NCI-H2029 (cell line): ENCODE measurements at places on chromosomes 12 and 14.

DNA sequence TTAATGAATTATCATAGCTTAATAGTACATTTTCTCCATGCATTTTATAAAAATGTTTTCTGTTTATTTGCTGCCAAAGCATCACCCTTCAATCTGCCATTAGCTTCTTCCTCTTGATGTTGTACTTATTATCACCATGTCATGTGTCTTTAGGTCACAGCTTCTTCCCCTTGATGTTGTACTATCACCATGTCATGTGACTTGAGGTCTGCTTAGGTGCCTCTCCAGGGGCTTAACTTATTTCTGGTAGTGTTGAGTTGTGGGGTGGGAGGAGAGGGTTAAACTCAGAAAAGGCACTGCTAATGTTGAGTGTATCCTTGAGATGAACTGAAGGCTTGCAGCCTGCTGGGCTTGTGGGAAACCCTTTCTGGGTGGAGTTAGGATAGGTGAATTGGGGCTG lies 87.8 kb downstream of the DAAM1 start:
- DNase-seq = no peak

GRCh38 chr14:56580221-56580711 lies 668 bp downstream of the TMEM260 start:
- peak; percentile 93 for DNase-seq

DNA sequence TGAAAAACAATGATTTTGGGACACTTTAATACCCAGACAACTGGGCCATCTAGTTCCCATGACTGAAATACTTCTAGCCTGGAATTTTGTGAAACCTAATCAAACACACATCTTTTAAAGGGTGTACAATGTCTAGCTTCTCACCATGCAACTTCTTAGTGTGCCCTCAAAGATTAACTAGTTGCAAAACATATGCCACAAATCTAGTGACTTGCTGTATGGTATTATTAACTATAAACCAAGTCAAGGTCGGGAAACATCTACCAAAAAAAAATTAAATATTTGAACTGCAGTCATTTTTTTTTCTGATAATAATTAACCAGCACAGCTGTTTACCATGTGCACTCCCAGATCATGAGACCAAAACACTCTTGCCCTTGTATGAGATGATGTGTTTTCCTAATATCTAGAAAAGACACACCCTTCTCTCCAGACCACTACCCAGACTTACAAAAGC lies 171.8 kb upstream of the FOXN3 start:
- no peak for DNase-seq

DNA sequence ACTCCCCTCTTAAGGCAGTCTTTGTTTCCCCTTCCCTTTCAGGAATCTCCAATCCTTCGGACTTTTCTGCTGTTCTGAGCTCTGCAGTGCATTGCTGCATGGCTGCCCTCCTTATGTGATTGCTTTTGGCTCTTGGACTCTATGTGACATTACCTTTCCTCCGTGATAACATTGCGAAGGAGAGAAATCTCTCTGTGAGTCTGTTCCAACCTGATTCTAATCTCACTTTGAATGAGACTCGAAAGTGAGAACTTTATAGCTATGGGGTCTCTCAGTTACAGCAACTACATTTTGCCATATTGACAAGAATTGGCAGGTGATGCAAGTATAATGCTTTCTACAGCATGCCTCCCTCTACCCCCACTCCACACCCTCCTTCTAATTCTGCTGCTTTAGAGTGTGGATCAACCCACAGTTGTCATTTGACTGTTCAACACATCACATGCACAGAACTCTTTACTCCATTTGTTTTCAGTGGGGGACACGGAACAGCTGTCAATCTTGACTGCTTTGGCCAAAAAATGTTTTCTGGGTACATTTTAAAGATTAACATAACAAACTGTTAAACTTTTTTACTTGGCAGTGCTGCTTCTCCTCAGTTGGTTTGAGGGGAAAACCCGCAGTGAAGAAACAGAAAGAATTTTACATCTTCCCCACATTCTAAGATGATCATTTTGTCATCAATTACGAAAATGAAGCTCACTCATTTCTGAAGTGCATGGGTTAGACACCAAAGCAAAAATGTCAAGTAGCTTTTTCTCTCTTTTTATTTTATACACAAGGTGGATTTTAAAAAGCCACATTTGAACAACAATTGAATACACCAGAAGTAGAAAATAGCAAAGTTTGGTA lies 125.5 kb upstream of the RMST start:
- no peak for DNase-seq

- no peak for DNase-seq
Measured at GRCh38 chr12:93363841-93364297, 13.9 kb upstream of the NUDT4 start.

GRCh38 chr12:31298515-31298910 lies 27.4 kb downstream of the SINHCAF start:
- DNase-seq = no peak

- DNase-seq = no peak
Measured at GRCh38 chr12:46908236-46908935, 82.6 kb upstream of the SLC38A4 start.

GRCh38 chr12:5073054-5073453 lies 29.4 kb downstream of the KCNA5 start:
- no peak for DNase-seq

DNA sequence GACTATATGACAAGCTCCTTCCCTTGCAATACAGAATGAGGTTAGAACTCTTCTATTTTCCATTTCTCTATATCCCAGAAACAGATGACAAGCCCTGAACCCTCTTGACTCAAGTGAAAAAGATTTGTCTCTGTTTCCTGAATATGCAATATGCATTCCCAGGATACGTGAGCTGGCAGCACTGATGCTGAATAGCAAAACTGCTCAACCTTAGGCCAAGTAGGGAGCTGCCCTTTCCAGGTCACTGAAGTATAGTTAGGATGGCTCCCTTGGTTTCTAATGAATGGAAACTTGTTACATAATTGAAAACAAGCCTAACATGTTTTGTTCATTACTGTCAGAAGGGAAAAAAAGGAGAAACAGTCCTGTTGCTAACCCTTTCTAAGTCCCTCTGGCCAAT lies 47.9 kb upstream of the PLEKHG7 start:
- no peak for DNase-seq

- no peak for DNase-seq
Measured at GRCh38 chr14:54652188-54652587, 85.3 kb downstream of the SAMD4A start.

DNA sequence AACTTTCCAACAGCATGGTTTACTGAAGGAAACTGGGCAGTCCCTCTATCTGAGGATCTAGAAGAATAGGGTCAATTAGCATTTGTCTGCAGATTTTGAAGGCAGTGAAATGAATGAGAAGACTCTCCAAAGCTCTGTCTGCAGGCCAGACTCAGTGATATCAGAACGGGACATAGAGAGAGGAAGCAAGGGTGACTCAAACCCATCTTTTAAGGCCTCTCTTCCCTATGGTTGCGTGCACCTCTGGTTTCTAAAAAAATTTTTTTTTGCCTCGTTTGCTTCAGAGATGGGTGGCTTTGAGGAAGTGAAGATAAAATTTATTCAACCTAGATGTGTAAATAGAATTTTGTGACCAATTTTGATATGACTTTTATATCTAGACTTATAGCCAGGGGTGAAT lies 71.9 kb upstream of the HOXC13 start:
- DNase-seq = no peak

GRCh38 chr12:8816448-8817050 lies 5.9 kb upstream of the A2ML1 start:
- no peak for DNase-seq

GRCh38 chr12:101772012-101772775 lies 32.9 kb upstream of the SYCP3 start:
- DNase-seq = no peak

- no peak for DNase-seq
Measured at GRCh38 chr12:21547437-21547836, 21.3 kb downstream of the SPX start.

DNA sequence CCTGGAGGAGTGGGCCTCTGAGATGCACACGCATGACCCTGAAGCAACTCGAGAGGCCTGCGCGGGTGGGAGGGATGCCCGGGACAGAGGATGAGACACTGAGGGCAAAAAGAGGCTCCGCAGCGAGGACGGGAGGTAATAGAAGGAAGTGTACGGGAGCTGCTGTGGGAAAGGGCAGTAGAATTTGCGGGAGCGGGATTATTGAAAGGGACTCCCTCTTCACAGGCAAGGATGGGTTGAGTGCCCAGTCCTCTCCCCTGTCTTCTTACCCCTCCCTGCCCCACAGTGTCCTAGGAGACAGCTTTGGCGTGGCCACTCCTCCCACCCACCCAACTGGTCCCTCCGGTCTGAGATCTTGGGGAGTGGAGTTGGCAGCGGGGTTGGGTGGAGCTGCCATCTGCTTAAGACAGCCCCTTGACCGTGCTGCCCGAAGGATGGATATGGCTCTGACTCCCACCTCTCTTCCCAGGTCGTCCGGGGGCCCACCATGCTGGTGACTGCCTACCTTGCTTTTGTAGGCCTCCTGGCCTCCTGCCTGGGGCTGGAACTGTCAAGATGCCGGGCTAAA lies 15.7 kb upstream of the ESPL1 start:
- DNase-seq = no peak

DNA sequence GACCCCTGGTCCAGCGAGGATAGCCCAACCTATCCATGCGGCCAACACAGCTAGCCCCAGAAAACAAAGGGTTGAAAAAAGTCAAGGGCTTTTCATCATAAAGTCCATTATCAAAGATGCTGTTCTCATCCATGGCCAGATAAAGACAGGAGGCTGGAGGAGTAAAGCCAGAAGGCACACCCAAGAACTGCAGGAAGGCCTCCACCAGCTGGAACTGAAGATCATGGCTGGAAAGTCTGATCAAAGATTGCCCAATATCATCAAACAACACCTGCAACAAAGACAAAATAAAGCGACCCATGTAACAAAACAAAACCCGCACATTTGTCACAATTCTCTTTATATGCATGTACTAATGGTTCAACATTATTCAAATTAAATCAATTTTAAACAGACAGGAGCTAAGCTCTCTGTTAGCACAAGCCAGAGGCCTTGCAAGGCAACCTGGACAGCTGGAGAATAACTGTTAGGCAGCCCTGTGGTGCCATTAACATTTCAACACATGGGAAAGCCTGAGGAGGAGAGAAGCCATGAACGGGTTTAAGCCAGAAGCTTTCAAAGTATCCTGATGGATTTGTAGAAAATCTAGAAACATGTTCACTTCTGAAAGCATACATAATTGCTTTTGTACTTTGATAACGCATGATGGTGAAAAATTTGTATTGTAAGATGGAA lies 34.1 kb downstream of the PSMC1 start:
- no peak for DNase-seq

GRCh38 chr14:100988011-100988410 lies 84.5 kb upstream of the RTL1 start:
- DNase-seq = no peak

- no peak for DNase-seq
Measured at GRCh38 chr14:75542588-75543091, 20.4 kb downstream of the BATF start.

GRCh38 chr12:27148791-27149190 lies 66.4 kb upstream of the C12orf71 start:
- DNase-seq = no peak

GRCh38 chr14:96129128-96129736 lies 75.4 kb upstream of the BDKRB2 start:
- no peak for DNase-seq

DNA sequence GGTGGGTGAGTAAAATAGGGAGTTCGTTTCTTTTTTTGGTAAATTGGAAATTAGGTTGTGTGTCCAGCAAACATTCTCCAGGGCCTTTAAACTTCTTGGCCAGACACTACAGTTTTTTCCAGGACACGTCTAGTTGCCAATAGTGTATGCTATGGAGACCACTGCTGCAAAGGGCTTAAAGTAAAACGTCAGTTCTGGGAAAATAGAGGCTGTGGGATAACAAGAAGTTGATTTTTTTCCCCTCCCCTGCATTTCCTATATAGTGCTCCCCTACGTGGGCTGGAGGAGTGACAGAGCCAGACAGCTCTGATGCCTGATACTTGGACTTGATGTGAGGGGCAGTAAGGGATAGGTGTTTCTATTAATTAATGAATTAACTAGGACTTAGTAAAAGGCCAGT lies 2.4 kb downstream of the ACVR1B start:
- DNase-seq = no peak

- no peak for DNase-seq
Measured at GRCh38 chr14:75098682-75099081, 28.2 kb downstream of the NEK9 start.

DNA sequence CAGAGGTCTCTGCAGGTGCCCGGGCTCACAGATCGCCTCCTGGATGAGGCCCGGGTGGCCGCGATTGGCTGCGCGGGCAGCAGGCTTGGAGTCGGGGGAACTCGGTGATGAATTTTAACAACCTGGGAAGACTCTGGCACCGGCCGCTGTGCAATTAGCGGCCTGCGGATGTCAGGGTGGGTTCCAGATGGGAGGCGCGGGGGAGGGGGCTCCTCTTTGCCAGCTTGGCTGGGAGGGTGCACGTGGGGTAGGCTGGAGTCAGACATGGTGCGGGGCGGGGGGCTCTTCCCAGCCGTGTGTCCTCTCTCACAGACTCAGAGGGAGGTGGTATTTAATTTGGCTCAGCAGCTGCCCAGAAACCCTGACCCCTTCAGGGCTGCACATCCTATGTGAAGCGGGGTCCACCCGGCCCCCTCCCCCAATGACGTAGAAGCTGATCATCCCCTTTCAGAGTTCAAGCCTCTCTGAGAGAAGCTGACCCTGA lies 81.4 kb downstream of the KIF26A start:
- DNase-seq = no peak

GRCh38 chr12:110581931-110582275 lies 1.2 kb downstream of the PPTC7 start:
- no peak for DNase-seq

DNA sequence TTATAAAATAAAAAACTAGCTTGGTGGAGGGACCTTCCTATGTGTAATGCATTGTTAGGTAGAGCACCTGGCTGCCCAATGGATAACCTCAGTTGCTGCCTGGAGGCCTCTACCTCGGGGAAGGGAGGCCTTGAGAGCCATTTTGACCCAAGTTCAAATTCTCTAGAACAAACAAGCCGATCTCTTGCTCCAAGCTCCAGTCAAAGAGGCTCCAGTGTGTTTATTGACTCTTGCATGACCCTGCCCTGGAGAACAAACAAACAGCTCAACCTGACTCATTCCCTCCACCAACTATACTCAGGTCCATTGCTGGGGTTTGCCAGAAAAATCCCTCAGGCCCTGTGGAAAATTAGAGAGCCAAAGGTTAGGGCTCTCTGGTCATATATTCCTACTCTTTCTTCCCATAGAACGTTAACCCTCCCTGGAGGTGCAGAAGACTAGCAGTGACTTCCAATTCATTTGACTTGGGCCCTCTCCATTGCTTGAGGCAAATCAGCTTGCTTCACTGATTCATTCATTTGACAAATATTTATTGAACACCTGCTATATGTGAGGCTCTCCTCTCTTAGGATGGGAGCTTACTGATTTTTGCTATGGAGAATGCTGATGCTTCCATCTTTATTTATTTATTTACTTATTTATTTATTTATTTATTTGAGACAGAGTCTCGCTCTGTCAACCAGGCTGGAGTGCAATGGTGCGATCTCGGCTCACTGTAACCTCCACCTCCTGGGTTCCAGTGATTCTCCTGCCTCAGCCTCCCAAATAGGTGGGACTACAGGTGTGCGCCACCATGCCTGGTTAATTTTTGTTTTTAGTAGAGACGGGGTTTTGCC lies 73.7 kb upstream of the CISTR start:
- no peak for DNase-seq

- no peak for DNase-seq
Measured at GRCh38 chr12:124599074-124599999, 31.9 kb upstream of the NCOR2 start.

- DNase-seq = no peak
Measured at GRCh38 chr12:48927261-48927660, 2.0 kb upstream of the FKBP11 start.
